Cortex of kidney (tissue), 1 donor: ENCODE measurements at places on chromosomes 11 and 22.

DNA sequence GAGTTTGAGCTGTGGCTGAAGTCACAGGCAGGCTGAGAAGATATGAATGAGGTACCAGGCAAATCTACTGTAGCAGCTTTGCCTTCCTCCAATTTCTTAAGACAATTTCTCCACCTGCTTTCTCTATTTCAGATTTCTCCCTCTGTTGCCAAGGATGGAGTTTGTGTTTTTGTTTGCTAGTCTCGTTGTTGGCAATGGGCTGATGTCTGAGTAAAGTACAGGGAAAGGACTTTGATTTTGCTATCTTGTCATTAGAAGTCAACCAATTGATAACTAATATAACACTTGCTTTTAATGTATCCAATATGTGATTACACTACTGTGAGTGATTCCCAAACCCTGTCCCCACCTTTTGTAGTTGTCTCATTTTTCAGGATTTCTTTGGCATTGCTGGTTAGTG is 40.1 kb upstream of the RRAS2 start:
- no peak for DNase-seq

GRCh38 chr11:131447898-131448297 is 77.5 kb downstream of the NTM start:
- no peak for DNase-seq

GRCh38 chr11:1000357-1001278 is 35.9 kb downstream of the MUC6 start:
- DNase-seq = no peak

DNA sequence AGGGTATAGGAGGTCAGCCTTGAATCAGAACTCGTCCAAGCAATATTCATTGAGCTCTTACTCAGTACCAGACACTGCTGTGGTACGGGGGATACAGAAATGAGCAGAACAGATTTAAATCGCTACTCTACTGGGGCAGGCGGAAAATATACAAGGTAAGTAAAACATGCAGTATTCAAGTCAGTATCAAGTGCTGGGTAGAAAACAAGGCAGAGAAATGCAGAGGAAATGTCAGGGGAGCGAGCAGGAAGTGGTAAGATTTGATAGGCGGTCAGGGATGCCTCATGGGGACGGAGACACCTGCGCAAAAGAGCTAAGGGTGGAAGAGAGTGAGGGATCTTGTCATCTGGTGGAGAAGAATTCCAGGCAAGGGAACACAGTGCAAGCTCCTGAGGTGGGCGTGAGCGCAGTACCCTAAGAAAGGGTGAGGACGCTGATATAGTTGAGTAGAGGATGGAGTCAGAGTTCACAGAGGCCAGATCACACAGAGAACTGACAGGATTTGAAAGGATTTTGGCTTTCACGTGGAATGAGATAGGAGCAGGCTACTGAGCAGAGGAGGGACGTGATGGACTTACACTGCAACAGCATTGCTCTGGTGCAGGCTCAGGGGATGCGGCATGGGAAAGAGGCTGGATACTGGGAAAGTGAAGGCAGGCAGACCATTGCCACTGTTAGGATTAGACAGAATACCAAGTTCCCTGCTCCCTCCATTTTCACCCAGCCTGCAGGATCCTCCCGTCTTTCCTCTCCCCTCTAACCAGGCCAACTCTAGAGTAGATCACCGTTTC is 35.8 kb downstream of the SC5D start:
- no peak for DNase-seq

GRCh38 chr22:40920526-40920925 is 30.7 kb upstream of the RBX1 start:
- DNase-seq = no peak

GRCh38 chr22:29797351-29797750 is 30.2 kb downstream of the UQCR10 start:
- no peak for DNase-seq

GRCh38 chr22:26669060-26669481 is 11.7 kb downstream of the MIAT start:
- DNase-seq = no peak
